ENCODE measurements at places on chromosomes 7 and 10. TPM values are rescaled to one million over a fixed set of nuclear protein-coding genes. Genes with fewer than 3 reads are reported as not detected.

Gene BICC1
- not detected for total RNA-seq

Gene SCIN
- 0.49 TPM for total RNA-seq

Gene CHST15
- 72.0 TPM for total RNA-seq

Gene NPY4R
- total RNA-seq, result not detected

Gene TEX47
- total RNA-seq, result not detected

Gene NKX1-2
- total RNA-seq, result not detected

Gene HMX3
- total RNA-seq, result not detected

Gene GIMAP1
- total RNA-seq, result 0.30 TPM

Gene PRR15
- not detected for total RNA-seq

- no peak for DNase-seq
Measured at GRCh38 chr7:92769394-92769699, 67.0 kb downstream of the CDK6 start.

- no peak for DNase-seq
Measured at GRCh38 chr10:130074639-130075038, 36.0 kb downstream of the C10orf143 start.

DNA sequence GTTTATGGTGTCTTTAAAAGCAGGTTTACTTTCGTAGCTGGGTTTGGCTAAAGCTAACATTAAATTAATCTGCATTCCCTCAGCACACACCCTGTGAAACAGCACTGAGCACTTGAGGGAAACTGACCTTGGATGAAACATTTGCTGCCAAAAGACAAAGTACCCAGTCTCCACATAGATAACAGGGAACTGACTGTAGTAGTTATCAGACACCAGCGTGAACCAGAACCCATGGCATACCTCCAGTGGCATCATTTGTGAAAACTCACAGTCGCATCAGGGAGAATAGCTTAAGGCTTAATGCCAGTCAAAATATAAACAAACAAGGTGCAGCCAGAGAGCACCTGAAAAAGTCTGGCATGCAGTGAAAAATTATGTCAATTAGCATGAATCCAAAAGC, 357.8 kb upstream of the C7orf33 start:
- DNase-seq, result no peak

- DNase-seq, result no peak
Measured at GRCh38 chr10:48416584-48417232, 110.2 kb downstream of the MAPK8 start.

- DNase-seq, result no peak
Measured at GRCh38 chr10:126065751-126066377, 169.5 kb downstream of the FANK1 start.

DNA sequence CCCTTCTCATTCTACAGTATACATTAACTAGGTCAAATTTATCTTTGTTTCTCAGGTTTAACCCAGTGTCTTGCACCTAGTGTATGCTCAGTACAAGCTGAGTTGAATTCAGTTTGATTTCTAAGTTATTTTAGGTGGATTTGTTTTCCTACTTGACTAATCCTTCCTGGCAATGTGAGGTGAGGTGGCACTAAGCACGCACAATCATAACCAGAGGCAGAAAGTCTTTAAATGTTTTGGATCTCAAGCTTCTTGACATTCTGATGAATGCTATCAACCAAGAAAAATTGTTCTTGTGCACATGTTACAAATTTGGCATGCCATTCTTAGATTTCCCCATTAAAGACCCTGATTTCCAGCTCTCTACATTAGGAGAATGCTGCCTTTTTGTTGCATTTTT, 3.2 kb downstream of the BZW2 start:
- DNase-seq, result no peak

GRCh38 chr10:13670311-13670710, 83.5 kb downstream of the PRPF18 start:
- DNase-seq, result no peak

DNA sequence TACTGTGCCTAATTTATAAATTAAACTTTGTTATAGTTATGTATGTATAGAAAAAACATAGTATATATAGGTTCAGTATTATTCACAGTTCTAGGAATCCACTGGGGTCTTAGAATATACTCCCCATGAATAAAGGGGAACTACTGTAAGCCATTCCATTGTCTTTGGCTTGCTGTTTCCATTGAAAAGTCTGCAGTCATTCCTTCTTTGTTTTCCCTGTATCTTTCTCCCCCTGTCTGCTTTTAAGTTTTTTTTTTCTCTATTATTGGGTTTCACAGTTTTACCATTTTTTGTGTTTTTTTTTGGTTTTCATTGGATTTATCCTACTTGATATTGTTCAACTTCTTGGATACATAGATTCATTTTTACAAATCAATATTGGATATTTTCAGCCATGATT, 6.7 kb upstream of the PNLIP start:
- no peak for DNase-seq

- no peak for DNase-seq
Measured at GRCh38 chr10:36254199-36254598, 612.1 kb upstream of the FZD8 start.

- no peak for DNase-seq
Measured at GRCh38 chr7:51054231-51054630, 262.4 kb downstream of the COBL start.

GRCh38 chr10:72058989-72059842, 29.1 kb downstream of the SPOCK2 start:
- DNase-seq, result no peak

DNA sequence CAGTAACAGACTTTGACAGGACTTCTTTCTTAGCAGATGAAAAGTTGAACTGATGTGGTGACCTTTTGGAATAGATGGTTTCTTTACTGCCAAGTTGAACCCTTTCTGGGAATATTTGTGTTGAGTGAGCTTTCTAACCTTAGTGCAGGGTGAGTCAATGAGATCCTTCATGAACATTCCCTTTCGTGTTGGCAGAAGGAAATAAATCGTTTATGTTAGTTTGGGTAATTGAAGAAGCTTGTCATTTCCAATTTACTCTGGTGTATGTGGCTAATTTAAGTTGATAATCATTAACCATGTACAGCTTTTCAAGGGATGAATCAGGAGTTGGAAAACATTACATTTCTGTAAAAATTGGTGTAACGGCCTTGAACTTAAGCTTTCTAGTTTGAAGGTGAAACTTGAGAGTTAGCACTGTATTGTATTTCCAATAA, 43.4 kb downstream of the PTTG1IP2 start:
- no peak for DNase-seq

DNA sequence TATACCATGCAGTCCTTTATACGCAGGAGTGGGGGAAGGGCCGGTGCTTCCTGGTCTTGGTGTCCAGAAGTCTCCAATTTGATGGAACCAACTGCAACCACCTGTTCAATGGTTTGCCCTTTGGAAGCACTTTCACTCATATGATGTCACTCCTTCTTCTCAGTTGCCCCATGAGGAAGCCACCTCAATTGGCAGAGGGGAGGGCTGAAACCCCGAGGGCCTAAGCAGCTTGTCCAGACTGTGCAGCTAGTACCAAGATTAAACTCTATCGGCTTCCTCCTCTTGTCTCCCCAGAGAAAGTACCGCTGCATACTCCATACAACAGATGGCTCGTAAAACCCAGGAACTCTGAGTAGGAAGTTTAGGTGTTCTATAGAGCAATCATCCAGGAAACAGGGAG, 789.4 kb downstream of the TYW1 start:
- no peak for DNase-seq

DNA sequence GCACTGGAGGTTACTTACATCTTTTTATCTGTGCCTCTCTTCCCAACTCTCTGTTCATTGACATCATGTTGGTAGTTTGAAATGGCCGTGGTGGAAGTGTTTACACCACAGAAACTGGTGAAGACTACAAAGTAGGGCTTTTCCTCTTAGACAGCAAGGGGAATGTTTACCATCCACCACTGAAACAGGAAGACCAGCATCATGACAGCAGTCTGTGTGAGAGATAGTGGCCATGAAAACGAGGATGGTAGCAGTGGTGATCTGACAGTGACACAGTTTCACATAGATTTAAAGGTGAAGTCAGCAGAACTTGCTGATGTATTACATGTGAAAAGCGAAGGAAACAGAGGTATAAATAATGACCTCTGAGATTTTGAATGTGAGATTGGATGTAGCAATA, 115.7 kb downstream of the CCDC71L start:
- no peak for DNase-seq

DNA sequence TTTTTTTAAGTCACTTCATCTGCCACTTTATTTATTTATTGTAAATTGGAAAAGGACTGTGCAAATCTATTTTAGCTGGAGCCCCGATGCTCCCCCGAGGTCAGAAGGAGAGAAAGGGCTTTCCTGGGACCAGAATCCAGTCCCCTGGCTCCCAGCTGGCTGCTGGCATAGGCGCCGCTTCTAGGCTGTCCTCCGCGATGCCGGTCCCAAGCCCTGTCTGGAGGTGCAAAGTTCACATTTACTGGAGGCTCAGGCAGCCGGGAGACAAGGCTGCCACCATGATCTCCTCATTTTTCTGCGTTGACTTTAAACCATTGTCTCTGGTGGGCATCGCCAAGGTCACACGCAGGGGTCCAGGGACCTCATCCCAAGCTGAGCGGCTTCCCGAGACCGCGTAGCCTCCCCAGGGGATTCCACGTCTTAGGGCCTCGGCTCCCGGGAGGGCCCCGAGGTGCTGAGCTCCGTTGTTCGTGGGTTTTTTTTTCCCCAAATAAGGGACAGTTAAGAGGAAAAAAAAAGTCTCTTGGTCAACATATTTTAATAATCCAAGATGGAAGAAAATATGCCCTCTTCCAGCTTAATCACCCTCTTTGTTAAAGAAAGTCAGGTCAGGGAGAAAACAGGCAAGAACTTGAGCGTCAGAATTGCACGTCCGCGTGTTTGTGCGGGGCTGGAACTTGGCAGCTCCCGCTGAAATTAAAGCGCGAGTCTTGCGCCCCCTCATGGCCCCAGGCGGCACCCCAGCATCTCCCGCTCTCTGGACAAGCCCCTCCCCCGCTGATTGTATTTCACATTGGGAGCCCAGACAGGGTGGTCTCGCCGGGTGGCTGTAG, 11.9 kb downstream of the RGR start:
- peak; percentile 32 for DNase-seq

DNA sequence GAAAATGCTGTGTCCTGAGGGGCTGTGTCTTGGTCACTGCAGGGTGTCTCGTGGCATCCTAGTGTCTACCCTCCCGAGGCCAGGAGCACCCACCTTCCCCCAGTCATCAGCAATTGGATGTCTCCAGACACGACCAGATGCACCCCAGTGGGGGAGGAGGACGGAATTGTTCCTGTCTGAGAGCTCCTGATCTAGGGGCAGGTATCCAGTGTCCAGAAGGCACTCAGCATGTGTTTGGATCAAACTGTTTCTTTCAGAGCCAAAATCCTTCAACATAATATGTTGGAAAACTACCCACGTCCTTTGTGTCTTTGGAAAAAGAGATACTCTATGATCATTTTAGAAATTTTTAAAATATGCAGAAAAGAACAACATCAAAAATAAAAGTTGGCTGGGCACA, 16.9 kb downstream of the PRKRIP1 start:
- DNase-seq, result no peak

DNA sequence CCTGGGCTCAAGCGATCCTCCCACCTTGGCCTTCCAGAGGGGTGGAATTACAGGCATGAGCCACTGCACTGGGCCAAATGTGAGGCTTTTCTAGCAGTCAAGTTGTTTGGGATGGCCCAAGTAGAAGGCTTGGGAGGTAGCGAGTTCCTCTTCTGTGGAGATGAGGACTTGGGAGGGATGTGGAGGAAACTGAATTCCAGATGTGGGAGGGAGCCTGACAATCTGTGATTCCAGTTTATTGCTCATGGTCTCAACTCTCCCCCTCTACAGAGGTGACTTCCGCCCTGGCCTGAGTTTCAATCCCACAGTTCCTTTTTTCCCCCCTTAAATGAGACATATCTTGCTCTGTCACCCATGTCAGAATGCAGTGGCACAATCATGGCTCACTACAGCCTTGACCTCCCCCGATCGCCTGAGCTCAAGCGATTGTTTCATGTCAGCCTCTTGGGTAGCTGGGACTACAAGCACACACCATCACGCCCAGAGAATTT, 3.4 kb downstream of the STYXL1 start:
- DNase-seq, result no peak
